ENCODE measurements at places on chromosomes 11 and 22.

DNA sequence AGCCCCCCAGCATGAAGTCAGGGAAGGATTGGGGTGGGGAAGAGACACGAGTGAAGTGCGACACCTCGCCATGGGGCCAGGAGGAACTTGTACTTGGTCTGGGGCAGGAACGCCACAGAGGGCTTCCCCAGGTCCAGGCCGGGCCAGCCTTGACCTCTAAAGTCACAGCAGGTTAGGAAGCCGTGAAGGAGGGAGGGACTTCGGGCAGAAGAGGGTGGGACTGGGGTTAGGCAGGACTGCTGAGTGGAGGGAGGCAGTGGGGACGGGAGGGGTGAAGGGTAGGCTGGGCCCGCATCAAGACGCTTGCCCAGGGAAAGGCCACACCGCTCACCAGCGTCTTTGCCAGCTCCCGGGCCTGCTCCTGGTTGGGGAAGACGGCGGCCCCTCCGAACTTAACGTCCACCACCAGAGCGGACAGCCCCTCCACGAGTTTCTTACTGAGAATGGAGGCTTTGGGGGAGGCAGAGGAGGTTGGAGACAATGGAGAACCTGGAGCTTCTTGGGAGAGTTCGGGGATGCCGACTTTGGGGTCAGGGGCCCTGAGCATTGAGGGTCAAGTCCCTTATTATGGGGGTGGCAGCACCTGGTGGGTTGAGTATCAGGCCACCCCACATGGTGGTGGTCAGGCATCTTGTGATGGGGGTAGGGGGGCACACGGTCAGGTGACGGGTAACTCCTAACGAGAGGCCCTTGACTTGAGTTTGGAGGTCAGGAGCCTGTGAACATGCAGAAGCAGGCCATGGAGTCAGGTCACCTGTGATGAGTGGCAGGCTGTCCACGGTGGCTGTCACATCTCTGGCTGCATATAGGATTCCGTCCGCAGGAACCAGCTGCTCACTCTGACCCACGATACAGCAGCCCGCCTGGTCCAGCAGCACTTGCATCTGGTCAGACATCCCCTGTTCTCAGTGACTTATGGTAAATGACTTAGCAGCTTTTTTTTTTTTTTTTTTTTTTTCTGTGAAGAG lies 1.7 kb upstream of the SCO2 start:
- DNase-seq = no peak

GRCh38 chr11:30509364-30509763 lies 76.8 kb downstream of the MPPED2 start:
- DNase-seq = no peak

DNA sequence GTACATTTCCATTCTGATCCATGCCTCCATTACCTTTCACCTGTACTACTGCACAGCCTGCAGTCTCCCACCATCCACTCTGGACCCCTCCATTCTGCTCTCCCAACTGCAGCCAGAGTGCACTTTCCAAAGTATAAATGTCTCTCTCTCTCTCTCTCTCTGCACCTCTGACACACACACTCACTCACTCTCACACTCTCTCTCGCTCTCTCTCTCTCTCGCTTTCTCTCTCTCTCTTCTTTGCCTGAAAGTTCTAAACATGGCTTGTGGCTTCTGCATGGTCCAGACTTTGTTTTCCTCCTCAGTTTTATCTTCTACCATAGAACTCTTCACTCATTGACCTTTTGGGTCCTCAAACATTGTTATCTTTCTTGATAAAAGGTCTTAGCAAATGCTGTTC lies 76.6 kb downstream of the WNT11 start:
- DNase-seq = no peak

DNA sequence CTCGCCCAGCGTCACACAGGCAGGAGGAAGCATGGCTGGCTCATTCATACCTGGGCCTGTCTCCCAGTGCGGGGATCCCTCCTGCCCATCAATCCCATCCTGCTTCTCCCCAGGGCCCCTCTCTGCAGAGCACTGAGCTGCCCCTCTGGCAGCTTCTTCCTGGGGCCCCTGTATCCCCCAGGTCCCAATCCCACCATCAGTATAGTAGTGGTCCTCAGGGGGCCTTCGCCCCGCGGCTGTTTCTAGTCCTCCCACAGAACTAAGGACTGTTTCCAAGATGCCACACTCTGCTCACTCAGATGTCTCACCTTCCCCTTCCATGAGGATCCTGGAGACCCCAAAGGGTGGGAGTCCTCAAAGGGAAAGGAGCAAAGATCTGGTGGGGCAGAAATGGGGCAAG lies 97.6 kb downstream of the PDE2A start:
- no peak for DNase-seq

GRCh38 chr11:129722529-129722928 lies 93.1 kb upstream of the TMEM45B start:
- no peak for DNase-seq

DNA sequence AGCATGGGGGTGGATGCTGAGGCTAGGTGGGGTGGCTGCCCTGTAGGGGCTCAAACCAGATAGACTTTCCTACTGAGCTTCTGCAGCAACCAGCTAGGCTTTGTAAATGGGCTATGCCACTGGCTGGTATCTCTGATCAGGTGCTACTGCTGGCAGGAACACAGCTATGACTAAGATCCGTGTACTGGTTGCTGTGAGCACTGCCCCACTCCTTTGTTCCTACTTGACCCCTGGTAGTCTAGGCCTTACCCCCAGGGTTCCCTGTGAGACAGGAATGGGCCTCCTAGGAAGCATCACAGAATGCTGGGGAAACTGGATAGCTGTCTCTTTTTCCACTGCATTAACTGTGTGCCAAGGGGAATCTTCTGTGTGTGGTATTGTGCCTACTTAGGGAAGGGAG lies 58.4 kb upstream of the GAB2 start:
- DNase-seq = peak; percentile 39

GRCh38 chr11:36467916-36468315 lies 42.2 kb downstream of the TRAF6 start:
- no peak for DNase-seq

GRCh38 chr11:134640971-134641968 lies 229.2 kb upstream of the B3GAT1 start:
- no peak for DNase-seq

DNA sequence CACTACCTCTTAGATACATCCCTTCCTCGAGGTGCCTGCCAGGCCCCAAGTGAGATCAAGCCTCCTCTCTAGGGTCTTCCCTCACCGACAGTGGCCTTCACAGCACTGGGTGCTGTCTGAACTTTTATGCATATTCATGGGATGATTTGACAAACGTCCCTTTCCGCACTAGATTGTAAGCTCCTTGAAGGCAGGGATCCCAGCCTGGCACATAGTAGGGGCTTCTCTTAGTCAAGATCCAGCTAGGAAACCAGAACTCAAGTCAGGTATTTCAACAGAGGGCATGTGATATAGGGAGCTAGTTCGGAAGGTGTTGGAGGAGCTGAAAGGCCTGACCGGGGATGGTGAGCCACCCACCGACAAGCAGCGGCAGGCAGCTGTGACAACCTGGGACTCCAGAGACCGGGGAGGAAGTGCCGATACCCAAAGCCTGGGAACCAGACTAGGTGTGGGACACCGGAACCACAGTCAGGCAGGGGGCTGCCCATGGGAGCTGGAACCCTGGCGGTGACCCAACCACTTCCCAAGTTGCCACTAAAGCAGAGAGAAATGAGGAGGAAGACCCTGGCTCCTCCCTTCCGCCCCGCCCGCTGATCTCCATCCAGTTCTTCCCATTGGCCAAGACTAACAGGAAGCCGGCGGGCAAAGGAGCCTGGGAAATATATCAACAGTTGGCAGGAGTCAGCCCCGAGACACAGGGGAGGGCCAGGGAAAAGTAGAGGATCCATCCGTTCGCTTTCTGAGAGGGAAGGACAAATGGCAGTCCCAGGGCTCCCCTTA lies 39.8 kb upstream of the CD82 start:
- no peak for DNase-seq

GRCh38 chr11:2519517-2519861 lies 74.7 kb downstream of the KCNQ1 start:
- no peak for DNase-seq

GRCh38 chr22:27212617-27213177 lies 555.3 kb downstream of the MIAT start:
- peak; percentile 100 for DNase-seq

GRCh38 chr11:131612533-131612932 lies 242.1 kb downstream of the NTM start:
- DNase-seq = no peak

- DNase-seq = peak; percentile 74
Measured at GRCh38 chr22:45878051-45878781, 98.7 kb downstream of the WNT7B start.

DNA sequence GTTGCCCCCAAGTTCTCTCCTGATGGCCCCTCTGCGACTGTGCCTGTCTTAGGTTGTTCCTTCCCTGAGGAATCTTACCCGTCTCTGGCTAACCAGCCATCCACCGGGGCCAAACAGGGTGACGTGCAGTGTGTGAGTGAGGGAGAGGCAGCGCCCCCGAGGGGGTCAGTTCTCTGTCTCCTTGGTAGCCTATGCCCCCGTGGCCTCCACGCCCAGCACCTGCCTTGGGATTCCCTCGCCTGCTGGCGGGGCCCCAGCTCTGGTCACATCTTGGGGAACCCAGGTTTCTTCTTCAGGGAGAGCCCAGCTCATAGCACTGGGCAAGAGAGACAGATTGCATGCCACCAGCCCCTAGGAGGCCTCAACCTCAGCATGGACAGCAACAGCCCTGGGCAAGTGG lies 5.8 kb downstream of the NXF1 start:
- no peak for DNase-seq

GRCh38 chr11:123611698-123612097 lies 42.7 kb downstream of the SCN3B start:
- no peak for DNase-seq

DNA sequence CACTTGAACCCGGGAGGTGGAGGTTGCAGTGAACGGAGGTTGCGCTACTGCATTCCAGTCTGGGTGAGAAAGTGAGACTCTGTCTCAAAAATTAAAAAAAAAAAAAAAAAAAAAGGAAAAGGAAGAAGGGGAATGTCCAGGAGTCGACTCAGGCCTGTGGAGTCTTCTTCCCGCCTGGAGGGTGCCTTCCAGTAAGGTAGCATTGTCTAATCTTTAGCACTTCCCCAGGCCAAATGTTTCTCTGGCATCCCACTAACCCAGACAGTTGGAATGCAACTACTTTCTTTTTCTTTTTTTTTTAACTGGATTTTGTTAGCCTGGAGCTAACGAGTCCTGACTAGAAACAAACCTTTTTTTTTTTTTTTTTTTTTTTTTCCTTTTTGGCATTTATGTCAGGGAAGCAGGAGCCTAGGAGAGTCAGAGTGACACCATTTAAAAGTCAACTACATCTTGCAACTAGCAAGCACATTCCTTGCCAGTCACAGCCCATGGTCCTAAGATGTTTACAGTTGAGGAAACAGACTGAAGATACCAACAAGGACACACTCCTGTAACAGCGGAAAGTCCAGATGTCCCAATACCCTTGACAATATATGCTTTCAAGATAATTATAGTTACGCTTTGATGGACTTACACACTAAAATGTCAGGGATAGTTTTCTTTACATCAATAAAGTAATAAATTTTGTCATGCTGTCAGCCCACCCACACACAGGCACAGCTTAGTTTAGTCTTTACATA lies 10.6 kb downstream of the PLET1 start:
- DNase-seq = no peak

GRCh38 chr11:81874635-81875034 lies 859.0 kb downstream of the FAM181B start:
- DNase-seq = no peak

- no peak for DNase-seq
Measured at GRCh38 chr11:71309181-71309580, 56.8 kb upstream of the SHANK2 start.

GRCh38 chr22:35023692-35024363 lies 42.1 kb upstream of the ISX start:
- no peak for DNase-seq

- no peak for DNase-seq
Measured at GRCh38 chr11:97890466-97890865, 1130.3 kb upstream of the CNTN5 start.

DNA sequence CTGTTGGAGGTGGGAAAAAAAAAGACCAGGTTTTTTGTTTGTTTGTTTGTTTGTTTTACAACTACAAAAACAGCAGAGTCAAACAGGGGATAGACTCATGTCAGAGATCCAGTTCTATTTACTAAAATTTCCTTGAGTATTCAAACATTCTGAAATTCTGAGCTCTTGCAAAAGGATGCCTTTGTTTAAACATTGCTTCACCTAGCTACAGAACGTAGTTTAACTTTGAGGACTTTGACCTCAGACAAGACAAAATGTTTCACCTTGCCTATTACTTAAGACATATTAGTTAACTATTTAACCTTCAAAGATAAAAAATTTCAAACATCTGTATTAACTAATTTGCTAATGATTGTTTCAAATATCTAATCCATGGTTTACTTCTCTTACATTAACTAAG lies 36.1 kb upstream of the GLYATL2 start:
- DNase-seq = no peak

GRCh38 chr22:36447632-36448031 lies 33.8 kb downstream of the TXN2 start:
- DNase-seq = no peak

- no peak for DNase-seq
Measured at GRCh38 chr11:72585762-72586311, 88.4 kb downstream of the PDE2A start.

GRCh38 chr11:107408762-107409211 lies 48.8 kb downstream of the CWF19L2 start:
- no peak for DNase-seq

DNA sequence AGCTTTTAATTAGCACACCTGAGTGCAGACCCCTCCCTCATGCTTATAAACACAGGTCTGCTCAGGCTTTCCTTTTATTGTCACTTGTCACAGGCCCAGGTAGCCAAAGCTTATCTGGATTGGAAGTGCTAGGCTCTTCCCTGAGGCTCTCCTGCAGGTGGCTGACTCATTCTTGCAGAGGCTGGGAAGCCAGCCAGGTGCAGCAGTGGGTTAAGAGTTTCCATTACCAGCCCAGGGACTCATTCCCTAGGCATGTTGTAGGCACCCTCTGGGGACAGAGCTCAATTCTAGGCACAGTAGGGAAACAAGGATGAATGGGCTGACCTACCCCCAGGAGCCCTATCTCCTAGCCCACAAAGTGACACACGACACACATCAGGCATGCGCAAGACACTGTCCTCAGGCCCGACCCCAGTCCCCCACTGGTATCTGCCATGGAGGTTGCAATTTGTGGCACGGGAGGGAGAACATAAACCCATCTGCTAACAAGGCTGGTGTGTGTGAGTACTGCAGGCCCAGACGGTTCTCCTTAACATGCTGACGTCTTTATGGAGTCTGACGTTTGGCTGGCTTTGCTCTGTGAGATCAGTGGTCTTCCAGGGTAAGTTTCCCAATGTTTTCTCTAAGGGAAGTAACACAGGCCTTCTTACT lies 94.2 kb downstream of the ABTB2 start:
- DNase-seq = peak; percentile 58

DNA sequence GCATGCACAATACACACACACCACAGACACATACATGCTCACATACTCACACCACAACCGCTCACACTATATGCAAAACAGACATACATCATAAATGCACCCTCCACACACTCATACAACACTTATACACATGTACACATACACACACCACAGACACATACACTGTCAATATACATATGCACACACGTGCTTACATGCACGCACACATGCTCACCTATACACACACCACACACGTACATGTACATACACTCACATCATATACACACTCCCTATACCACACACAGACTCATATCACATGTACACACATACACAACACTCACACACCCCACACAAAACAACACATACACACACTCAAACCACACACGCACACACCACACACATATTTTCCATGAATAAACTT lies 885.3 kb downstream of the TBC1D22A start:
- DNase-seq = no peak

- DNase-seq = peak; percentile 76
Measured at GRCh38 chr11:43736502-43737200, 56.1 kb downstream of the HSD17B12 start.

- no peak for DNase-seq
Measured at GRCh38 chr11:46633291-46634217, 16.2 kb downstream of the ATG13 start.
